Gastrocnemius medialis (tissue), 4 donors: ENCODE measurements at places on chromosomes 2 and 18. TPM values are rescaled to one million over a fixed set of nuclear protein-coding genes. Genes with fewer than 3 reads are reported as not detected.

GRCh38 chr2:37323176-37323780, 1.4 kb downstream of the PRKD3 start:
- no peak for DNase-seq

- DNase-seq, result no peak
Observed at GRCh38 chr18:33495278-33495677, 54.8 kb upstream of the CCDC178 start.

GRCh38 chr2:170122883-170123547, 54.9 kb upstream of the MYO3B start:
- no peak for DNase-seq

The REG3G gene
- total RNA-seq, result not detected

The CDH2 gene
- total RNA-seq, result not detected
